ENCODE measurements at places on chromosomes 12 and 14.
A peak's percentile ranks its signal among the peaks of the same experiment; 100 is the strongest.

DNA sequence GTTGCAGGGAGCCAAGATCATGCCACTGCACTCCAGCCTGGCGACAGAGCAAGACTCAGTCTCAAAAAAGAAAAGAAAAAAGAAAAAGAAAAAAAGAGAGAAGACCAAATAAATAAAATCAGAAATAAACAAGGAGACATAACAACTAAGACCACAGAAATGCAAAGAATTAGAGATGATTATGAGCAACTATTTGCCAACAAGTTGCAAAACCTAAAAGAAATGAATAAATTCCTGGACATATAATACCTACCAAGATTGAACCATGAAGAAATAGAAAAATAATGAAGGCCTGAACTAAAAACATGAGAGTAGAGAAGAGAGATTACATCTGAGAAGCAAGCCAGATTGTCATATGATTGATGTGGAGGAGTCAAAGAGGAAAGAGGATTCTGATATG lies 17.6 kb upstream of the EPS8 start:
- DNase-seq, result no peak

DNA sequence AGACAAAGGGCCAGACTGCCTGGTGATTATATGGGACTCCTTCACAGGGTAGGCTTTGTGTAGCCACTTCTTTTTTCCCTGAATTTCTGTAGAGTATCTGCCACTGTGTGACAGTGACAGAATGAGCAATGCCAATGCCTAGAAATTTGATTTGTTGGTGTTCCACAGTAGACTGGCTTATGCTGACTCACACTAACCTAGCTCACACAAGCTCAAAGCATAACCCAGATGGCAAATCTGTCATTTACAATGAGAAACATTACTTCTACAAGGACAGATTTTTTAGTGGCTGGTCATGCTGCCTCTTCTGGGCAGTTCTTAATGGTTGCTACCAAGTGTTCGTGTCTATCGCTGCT lies 15.9 kb downstream of the CFAP251 start:
- no peak for DNase-seq

GRCh38 chr14:34107441-34107840 lies 156.6 kb upstream of the EGLN3 start:
- DNase-seq, result no peak

DNA sequence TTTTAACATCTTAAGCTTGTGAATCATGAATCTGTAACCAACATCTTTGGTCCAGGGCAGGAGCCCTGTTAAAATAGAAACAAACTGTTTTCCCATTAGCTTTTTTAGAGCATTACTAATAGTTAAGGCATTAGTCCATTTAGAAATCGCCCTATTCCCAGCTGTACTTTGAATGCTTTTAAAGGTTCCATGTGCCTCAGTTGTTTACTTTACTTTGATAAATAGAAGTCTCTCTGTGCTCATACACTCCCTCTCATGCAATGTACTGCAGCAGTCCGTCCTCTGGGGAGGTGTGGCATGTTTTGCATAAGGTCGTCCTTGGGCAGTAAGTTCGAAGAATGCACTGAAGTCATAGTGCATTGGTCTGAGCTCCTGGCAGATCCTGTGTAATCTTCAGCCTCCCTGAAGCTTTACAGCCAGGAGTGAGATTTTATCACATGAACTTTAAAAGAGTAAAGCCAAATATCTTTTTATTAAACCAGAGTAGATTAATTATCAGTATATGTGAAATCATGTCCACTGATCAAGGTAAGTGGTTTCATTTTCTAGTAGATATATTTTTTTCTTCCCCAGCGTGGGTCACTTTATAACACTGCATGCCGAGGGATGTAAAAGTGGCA lies 134.7 kb downstream of the FGD4 start:
- no peak for DNase-seq

DNA sequence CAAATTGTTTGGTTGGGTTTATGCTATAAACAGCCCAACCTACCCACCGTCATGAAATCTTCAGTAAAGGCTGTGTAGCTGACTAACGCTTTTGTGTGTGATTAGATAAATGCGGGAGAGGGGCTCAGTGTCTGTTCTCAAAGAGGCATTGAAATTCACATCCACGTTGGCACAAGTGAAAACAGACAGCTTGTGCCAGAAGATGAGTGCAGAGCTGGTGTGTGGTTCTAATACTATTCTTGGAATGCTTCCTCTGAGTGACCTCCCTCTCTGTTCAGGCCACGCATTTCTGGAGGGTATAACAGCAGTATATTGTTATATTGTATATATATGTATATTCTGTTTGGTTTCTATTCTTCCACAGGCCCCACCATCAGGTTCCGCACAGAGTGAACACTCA lies 263.8 kb downstream of the APAF1 start:
- DNase-seq, result no peak

DNA sequence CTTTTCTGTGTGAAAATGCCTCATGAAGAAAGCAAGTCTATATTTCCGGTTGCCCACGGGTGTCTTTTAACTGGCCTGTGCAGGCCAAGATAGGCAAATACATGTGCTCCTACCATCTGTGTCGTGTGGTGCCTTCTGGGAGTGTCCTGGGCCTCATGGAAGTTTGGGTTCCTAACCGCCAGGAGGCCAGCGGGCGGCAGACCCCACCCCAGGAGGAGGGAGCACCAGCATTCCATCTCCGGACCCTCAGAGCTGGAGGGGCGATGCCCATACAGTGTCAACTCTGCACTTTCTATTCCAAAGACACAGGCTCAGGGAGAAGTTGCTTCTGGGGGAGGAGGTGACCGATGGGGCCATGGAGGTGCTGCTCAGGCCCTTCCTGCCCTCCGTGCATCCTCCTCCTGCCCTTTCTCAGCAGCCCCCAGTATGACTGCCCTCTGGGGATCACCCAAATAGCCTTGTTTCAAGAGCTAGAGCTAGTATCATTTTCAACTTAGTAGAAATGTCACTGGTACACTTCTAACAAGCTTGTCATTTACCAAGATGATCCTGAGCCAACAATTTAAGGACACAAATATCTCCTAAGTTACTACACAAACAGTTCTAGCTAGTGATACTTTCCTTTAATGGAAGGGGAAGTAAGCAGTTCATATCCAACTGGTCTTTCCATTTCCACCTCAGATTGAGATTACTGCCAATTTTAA lies 17.8 kb downstream of the CCDC92 start:
- no peak for DNase-seq

DNA sequence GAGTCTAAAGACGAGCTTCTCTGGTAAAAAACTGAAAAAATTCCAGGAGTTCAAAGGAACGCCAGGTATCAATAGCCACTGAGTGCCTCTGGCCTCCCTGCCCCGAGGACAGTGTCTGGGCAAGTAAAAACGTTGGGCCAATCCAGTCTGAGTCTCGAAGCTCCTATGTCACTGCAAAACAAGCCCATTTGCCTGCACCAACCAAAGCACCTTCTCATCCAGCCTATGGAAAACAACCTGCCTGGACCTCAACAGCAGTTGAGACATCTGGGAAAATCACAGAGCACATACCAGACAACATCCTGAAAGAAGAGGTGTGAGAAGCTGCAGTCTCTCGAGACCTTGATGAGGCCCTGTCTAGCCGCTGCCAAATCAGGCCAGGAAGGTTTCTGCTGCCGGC lies 56.6 kb downstream of the RNF34 start:
- DNase-seq, result no peak

DNA sequence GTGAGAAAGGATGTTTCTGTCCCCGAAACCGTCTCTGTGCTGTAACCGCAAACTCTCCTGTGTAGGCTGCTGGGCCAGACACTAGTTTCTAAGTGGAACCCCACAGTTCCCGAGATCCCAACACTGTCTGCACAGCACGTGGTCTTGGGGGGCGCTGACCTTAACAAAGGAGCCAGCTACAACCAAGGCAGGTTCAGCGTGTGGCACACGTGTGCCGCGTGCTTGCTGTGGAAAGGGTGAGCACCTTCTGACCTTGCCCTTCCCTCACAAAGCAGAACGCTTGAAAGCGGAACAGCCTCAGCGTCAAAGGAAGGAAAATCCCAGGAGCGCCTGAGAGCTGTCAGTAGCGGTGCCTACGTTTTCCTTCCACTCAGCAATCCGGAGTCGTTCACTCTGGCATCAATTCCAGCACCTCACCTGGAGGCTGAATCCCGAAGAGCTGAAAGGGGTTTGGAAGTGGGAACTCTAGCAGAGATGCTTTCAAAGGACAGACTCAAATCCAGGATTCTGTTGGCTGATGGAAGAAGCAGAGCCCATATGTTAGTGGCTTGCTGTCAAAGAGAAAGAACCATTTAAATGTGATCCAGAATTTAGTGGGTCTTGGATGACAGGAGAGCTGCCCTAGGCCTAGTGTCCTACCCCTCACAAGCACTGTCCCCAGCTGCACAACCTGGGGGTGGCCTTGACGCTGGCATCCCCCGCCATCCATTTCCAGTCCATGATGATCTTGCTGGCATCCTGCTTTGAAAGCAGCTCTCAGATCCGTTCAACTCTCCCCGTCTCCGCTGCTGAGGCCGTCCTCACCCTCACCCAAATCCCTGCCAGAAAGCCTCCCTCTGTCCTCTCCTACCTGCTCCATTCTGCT lies 27.1 kb downstream of the CCDC92 start:
- DNase-seq, result no peak

DNA sequence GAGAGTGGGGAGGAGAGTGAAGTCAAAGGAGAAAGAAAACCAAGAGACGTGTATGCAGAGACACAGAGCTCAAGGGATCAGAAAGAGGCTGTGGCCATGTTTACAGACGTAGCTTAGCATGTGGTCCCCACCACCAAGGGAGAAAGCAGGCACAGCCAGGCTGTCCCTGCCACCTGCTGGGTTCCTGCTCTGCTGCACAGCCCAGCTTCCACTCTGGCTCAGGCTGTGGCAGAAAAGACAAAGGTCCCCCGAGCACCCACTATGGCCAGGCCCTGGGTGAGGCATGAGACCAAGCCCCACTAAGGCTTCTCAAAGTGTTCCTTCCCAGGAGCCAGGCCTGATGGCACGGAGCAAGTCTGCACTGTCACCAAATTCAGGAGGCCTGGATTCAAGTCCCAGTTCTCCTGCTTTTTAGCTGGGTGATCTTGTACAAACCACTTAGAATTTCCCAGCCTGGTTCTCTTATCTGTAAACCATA lies 25.9 kb upstream of the COL2A1 start:
- no peak for DNase-seq

DNA sequence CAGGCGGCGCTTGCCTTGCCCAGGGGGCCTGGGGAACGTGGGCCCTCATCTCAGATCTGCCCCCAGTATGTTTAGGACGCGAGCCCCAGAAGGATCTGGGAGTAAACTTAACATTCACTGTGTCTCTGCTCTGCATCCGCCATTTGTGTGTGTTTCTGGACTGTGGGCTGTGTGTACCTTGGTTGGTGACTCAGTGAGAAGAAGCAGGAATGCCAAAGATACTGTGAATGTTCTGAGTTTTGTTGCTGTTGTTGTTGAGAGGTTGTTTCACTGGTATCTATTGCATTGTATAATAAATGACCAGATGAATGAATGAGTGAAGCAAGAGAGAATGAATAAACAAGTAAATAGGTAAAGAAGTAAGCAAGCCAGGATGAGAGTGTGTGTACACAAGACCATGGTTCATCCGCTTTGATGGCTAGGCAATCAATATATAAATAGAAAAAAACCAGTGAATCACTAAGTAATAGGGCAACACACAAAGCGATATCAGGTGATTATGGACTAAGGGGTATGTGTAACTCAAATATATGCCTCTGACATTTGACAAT lies 20.5 kb downstream of the MEG3 start:
- DNase-seq, result no peak

GRCh38 chr12:28908646-28909045 lies 240.4 kb upstream of the FAR2 start:
- DNase-seq, result no peak

DNA sequence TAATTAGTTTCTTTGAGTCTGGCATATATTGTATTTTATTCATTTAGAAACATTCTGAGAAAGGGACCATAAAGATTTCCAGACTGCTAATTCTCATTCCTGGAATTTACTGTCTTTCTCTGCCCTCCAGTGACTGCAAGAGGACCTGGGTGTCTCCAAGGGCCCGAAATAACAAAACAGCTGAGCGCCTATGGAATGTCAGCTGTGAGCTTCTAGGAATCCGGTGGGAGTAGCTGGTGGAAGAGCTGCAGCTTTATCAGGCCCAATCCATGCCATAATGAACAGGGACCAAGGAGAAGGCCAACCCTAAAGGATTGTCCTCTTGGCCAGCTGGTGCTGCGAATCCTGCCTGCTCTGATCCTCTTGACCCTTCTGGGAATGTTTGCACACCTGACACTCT lies 31.9 kb downstream of the RDH12 start:
- no peak for DNase-seq

DNA sequence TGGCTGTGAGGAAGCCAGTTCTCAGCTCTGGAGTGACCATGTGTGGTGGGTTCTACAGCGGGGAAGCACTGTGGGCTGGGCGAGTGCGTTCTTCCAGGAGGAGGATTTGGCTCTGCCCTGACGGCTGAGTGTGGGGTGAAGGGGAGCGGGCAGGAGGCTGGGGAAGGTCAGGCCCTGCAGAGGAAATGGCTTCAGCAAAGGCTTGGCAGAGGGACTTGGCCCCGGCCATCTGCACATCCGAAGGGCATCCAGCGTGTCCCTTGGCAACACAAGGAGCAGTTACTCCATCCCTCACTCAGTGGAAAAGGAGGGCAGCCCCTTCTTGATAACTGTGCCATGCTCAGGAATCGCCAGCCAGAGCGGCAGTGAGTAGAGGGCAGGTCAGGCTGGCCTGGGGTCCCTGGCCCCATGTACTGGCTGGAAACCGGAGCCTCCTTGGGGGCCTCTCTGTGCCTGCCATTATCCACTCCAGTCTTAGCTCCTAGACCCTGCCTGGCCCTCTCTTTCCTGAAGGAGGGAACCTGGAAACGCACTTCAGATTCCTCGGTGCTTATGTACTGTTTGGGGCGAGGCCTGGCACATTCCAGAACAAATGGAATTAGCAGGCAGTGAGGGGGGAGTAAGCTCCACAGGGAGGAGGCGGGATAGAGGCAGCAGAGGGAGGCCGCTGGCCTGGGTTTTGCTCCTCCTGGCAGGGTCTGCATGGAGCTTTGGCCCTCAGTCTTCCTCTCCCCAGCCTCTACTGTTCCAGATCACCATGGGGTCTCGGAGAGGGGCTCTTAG lies 133.6 kb upstream of the NCOR2 start:
- DNase-seq, result no peak

GRCh38 chr12:89928467-89928866 lies 219.8 kb upstream of the ATP2B1 start:
- no peak for DNase-seq

- DNase-seq, result no peak
These were observed 76.7 kb downstream of the GALNT8 start for GRCh38 chr12:4796694-4797482.

DNA sequence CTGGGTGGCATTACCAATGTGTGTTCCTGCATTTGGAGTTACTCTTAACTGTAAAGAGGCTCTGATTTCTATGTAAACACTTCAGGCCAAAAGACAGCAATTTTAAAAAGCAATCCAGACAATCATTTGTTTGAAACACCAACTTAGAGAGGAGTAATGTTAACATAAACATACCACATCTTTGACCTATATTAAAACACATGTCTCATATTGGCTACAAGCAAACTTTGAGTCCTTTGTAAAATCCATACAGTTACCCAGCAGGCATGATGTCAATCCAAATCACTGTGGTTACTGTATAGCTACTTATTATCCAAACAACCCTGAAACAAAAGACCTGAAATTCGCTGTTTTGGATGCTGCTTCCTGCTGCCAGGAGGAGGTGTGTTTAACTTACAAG lies 7.5 kb upstream of the G2E3 start:
- DNase-seq, result peak; percentile 70

All from NCI-H187 treated with DMSO at 0.1 percent for 48 hours (cell line).